Right lobe of liver (tissue), 6 donors: ENCODE measurements at places on chromosomes 6 and 20. TPM values are rescaled to one million over a fixed set of nuclear protein-coding genes. Genes with fewer than 3 reads are reported as not detected.

SRSF6 gene
- total RNA-seq, result 63.1 TPM

SIM1 gene
- not detected for total RNA-seq

- H3K27ac ChIP-seq, result no peak overlapping the region
- DNase-seq, result no peak
- H3K4me3 ChIP-seq, result no peak overlapping the region
- no peaks in the 10 kb centered on the region for H3K4me1 ChIP-seq
- no peaks in the 10 kb centered on the region for H3K36me3 ChIP-seq
These were observed 4.3 kb upstream of the ADGB start for GRCh38 chr6:146594495-146594894.

GRCh38 chr6:32972353-32973143 lies 4.2 kb downstream of the BRD2 start:
- H3K4me1 ChIP-seq, result no peaks in the 10 kb centered on the region
- peaks cover 38% of the 10 kb centered on the region for H3K36me3 ChIP-seq
- DNase-seq, result peak; percentile 62
- peak overlapping the region; percentile 90 for H3K4me3 ChIP-seq

- DNase-seq, result no peak
- no peaks in the 10 kb centered on the region for H3K4me1 ChIP-seq
- no peak overlapping the region for H3K27ac ChIP-seq
- H3K4me3 ChIP-seq, result no peak overlapping the region
These were observed 96.2 kb upstream of the MPC1 start for GRCh38 chr6:166478782-166479592.

GRCh38 chr6:155448668-155449449 lies 6.8 kb downstream of the NOX3 start:
- H3K27me3 ChIP-seq, result no peaks in the 10 kb centered on the region
- no peak overlapping the region for H3K27ac ChIP-seq
- no peaks in the 10 kb centered on the region for H3K36me3 ChIP-seq

TRIM10 gene
- total RNA-seq, result 1.4 TPM

CGA gene
- not detected for total RNA-seq

RUNX2 gene
- total RNA-seq, result 0.80 TPM

DNA sequence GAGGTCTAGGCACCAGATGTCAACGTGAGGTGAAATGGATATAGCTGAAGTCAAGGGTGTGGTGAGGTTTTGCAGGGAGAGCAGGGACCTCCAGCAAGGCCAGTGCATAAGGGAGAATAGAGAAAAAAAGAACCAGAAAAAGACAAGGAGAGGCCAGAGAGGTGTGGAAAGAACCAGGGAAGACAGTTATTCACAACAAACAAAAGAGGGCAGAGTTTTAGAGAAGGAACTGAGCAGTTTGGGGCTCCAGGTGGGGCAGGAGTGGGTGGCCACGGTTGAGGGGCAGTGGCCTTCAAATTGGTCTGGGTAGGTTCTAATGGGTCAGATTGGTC lies 11.6 kb upstream of the NQO2 start:
- no peaks in the 10 kb centered on the region for H3K4me1 ChIP-seq
- H3K4me3 ChIP-seq, result peak overlapping the region; percentile 87
- H3K27ac ChIP-seq, result peak overlapping the region; percentile 99

DNA sequence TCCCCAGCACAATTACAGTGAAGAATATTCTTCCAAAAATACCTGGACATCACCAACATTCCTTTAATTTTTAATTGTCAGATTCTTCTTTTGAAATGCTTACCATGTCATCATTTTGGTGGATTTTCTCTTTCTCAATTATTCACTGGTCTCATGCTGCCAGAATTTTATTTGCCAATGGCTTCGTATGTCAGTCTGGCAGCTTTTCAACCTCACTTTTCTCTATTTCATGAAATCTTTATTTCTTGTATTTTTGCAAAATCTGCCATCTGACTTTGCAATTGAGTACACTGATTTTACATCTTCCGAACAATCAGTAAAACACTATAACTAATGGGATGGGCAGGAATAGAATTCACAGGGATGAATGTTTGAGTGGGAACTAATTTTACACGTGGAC lies 84.1 kb downstream of the BTBD9 start:
- H3K4me1 ChIP-seq, result no peaks in the 10 kb centered on the region
- no peak for DNase-seq
- H3K4me3 ChIP-seq, result no peak overlapping the region
- no peak overlapping the region for H3K27ac ChIP-seq
- H3K27me3 ChIP-seq, result no peaks in the 10 kb centered on the region

ADGRG6 gene
- total RNA-seq, result 114 TPM

TBXT gene
- total RNA-seq, result not detected

- H3K4me1 ChIP-seq, result no peaks in the 10 kb centered on the region
- H3K4me3 ChIP-seq, result no peak overlapping the region
- H3K27ac ChIP-seq, result no peak overlapping the region
- H3K36me3 ChIP-seq, result no peaks in the 10 kb centered on the region
These were observed 119.2 kb upstream of the LAMA2 start for GRCh38 chr6:128763599-128764300.

DNA sequence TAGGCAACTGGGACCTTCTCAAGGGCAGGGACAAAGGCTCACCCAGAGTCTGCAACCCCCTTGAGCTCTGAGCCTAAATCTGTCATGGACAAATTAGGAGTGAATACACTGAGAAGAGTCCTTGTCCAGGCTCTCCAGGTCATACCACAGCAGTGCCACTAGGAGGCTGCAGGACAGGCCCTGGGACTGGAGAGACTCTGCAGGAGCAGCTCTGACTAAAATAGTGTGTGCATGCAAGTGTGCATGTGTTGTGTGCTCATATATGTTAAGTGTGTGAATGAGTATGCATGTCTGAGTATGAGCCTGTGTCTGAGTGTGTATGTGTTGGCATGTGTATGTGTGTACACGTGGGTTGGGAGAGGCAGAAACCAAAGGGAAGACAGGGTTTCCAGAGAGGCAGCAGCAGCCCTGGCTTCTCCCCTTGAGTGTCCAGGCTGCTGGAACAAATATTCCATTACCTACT lies 27.1 kb downstream of the MRPL14 start:
- no peaks in the 10 kb centered on the region for H3K27me3 ChIP-seq
- H3K4me1 ChIP-seq, result no peaks in the 10 kb centered on the region
- no peaks in the 10 kb centered on the region for H3K36me3 ChIP-seq

GRCh38 chr6:40378071-40378724 lies 209.0 kb downstream of the LRFN2 start:
- no peak for DNase-seq
- no peak overlapping the region for H3K27ac ChIP-seq
- no peaks in the 10 kb centered on the region for H3K27me3 ChIP-seq
- no peaks in the 10 kb centered on the region for H3K36me3 ChIP-seq

DNA sequence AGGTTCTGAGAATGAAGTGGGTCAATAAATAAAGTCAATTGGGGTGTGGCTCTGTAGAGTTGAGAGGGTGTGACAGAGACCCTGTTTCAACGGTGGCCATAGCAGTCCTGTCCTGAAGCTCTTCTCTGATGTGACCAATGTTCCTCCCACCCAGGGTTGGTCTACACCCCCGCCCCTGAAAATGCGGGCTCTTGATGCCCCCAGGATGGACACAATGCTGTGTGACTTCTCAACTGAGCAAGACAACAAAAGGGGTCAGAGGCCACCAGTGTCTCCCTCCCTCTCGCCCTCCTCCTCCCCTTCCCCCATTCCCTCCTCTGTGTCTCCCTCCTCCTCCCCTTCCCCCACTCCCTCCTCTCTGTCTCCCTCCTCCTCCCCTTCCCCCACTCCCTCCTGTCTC lies 41.7 kb upstream of the NXT1 start:
- no peak overlapping the region for H3K27ac ChIP-seq
- no peak overlapping the region for H3K4me3 ChIP-seq
- no peaks in the 10 kb centered on the region for H3K4me1 ChIP-seq
- H3K27me3 ChIP-seq, result no peaks in the 10 kb centered on the region
- no peak for DNase-seq
- H3K36me3 ChIP-seq, result no peaks in the 10 kb centered on the region
